Inflammatory macrophage (primary cell): ENCODE measurements at places on chromosomes 11 and 22.

DNA sequence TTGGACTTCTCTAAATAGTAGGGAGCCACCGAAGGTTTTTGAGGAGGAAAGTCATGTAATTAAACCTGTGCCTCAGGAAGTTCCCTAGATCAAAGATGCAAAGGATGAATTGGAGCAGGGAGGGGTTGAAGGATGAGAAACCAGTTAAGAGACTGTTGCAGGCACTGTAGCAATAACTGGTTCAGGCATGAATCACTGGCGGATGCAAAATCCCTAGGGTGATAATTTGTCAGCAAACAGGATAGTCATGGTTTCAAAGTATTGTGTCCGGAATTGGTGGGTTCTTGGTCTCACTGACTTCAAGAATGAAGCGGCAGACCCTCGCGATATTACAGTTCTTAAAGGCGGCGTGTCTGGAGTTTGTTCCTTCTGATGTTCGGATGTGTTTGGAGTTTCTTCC, 19.9 kb downstream of the TRIOBP start:
- no peak for DNase-seq

DNA sequence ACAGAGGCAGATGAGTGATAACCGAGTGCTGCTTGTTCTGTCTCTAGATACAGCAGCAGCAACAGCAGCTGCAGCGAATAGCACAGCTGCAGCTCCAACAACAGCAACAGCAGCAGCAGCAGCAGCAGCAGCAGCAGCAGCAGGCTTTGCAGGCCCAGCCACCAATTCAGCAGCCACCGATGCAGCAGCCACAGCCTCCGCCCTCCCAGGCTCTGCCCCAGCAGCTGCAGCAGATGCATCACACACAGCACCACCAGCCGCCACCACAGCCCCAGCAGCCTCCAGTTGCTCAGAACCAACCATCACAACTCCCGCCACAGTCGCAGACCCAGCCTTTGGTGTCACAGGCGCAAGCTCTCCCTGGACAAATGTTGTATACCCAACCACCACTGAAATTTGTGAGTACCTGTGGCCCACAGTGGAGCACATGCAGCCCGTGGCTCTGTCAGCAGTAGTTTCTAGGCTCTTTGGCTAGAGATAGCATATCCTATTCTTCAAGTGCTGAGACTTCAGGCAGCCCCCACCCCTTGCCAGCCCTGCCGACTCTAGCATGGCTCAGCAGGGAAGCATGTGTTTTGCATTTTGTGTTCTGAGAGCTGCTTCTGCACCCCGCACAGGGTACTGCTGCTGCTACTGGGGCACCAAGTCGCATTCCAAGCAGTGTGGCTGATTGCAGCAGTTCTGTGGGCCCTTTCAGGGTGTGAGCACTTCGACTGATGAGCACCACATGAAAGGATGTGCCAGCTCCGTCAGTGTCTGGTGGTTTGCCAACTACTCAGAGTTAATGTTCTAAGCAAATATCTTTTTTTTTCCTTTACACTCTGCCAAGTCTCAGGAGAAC, 59.2 kb downstream of the MED15 start:
- DNase-seq: no peak

- no peak for DNase-seq
Measured at GRCh38 chr22:29479417-29480261, at the start of gene NEFH. NEFH (plus strand) TSS chr22:29480218; CDS start chr22:29480263, 45 bp downstream.

- no peak for DNase-seq
Measured at GRCh38 chr11:121456816-121457431, 4.2 kb upstream of the SORL1-AS1 start.

DNA sequence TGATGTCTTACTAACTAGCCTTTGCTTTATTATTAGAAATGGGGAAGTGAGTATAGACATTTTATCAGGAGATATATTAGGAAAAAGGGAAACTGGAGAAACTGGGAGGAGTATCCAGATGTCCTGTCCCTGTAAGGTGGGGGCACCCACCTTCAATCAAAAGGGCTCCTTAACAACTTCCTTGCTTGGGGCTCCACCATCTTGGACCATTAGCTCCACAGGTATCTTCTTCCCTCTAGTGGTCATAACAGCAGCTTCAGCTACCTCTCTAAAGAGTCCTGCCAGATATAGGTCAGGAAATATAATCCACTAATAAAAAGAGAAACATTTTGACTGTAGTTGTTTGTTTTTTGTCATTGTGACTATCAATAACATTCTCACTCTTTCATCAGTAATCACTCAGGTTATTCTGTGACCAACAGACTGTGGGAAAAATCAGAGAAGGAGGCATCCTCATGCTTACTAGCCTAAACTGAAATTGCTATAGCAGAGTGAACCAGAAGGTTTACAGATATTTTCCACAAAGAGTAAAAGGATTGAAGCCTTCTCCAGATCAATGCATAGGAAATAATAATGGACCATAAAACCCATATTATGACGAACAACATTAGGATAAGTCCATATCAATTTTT, 10.4 kb downstream of the OR51B4 start:
- DNase-seq: peak; percentile 10

GRCh38 chr11:15275141-15275540, 160.4 kb downstream of the INSC start:
- no peak for DNase-seq

GRCh38 chr11:3605771-3606203, 36.0 kb downstream of the ART5 start:
- DNase-seq: no peak
